ENCODE measurements at places on chromosomes 5 and 9. TPM values are rescaled to one million over a fixed set of nuclear protein-coding genes. Genes with fewer than 3 reads are reported as not detected.

DNA sequence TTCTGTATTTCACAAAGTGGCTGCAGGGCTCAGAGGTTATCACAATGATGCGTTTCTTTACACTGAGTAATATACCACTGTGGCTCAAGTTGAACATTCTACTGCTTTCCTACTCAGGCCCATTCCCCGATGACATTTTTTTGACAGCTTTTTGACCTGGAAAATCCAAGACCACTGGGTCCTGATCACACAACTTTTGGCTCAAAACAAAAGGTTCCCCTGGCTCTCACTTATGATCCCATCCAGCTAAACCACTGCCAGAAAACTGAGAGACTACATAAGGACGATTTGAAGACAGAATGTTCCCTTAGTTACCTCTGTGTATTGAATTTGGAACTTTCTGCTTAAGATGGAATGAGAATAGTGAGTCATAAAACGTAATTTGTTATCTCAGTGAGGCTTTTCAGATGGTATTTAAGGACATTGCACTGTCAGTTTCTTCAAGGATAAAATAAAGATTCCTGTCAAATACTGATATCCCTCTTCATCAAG lies 78.0 kb upstream of the FBXL7 start:
- no peak for DNase-seq

DNA sequence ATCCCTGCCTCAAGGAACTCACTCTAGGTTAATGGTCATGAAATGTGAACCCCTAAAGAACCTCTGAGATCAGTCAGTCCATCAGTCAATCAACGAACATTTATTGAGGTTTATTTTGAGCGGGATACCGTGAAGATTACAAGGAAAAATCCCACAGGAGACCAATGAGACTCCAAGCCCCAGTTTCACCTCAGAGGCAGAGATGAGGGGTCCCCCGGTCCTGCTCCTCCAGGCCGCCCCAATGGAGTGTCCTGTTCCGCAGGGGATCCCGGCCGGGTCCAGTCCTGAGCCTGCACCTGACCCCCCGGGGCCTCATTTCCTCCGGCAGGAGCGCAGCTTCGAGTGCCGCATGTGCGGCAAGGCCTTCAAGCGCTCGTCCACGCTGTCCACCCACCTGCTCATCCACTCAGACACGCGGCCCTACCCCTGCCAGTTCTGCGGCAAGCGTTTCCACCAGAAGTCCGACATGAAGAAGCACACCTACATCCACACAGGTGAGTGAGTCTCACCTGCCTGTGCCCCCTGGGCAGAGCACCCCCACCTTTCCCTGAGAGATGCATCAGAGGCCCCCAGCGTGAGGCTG lies 11.0 kb downstream of the GFI1B start:
- DNase-seq: no peak

DNA sequence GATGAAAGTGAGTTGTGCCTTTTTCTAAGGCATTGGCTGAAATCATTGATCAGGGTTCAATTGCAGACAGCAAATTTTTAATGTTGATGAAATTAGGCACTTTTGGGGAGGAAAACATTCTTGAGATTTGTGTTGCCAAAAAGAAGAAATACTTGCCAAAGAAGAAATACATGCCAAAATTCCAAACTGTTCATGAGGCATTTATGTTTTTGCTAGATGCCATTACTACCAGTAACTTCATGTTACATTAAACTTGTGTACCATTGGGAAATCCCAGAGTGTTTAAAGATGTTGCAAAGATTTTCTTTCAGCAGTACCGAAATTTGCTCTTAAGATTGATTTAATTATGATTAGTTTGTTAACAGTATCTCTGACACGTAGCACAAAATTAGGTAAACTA lies 7.0 kb downstream of the XRCC4 start:
- no peak for DNase-seq

DNA sequence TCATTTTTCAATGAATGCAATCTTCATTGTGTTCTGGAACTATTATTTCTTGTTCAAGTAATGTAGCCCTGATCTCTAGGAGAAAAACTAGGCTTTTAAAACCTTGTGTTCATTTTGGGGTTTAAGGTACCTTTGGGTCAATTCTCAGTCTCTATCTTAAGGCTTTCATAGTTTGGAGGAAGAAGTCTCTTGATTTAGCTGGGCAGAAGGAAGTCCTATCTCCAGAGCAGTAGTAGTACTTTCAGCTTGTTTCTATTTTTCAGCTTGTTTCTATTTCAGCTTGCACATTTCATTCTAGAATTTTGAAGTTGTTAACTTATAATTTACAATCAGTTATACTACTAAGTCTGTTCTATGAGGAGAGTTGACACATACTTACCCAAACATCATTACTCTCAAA lies 15.2 kb downstream of the CSNK1G3 start:
- DNase-seq: no peak

DNA sequence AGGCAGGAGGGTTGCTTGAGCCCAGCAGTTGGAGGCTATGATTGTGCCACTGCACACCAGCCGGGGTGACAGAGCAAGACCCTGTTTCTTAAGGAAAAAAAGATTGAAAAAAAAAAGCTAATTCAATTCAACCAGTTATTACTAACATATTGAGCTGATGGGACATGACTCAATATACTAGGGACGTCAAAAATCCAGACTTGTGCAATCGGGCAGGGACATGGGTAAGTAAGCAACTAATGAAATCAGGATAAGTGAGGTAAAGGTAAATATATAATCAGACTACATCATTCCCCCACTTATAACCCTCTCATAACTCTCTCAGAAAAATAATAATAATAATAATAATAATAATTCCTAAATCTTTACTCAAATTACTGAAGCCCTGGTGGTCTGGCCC lies 975 bp upstream of the HAVCR1 start:
- DNase-seq: no peak

- DNase-seq: no peak
These were observed 288.0 kb upstream of the ANKRD55 start for GRCh38 chr5:56520986-56521730.

DNA sequence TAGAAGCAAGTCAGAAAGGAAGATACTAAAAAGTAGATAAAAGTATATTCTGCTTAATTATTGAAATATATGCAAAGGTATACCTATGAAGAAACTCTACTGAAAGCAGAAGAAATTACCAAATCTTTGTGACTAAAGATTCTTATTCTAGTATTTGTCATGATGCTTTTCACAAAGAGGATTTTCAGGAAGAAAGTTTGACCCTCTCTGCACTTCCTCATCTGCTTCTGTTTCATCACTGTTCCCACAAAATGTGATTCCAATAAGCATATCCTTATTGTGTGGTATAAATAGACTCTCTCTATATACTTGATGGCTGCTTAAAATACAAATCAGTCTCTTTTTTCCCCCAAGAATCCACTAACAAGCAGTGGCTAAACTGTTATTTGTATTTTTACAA lies 2139.6 kb upstream of the ACO1 start:
- DNase-seq: no peak

DNA sequence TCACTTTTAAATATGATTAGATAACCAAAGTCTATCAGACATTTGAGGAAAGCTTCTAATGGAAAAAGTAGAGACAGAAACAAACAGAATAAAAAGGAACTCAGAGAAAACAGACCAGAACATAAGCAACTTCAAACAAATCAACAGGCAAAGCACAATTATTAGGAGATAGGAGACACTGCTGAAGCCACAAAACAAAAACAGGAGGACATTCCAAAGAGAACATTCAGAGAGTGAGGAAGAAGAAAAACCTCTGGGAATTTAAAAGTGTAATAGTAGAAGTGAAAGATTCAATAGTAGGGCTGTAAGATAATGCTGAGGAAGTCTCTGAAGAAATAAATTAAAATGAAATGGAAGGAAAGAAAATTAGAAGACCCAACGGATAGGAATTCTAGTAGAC lies 83.2 kb upstream of the TBCA start:
- no peak for DNase-seq

GRCh38 chr5:136023958-136024541 lies 4.7 kb upstream of the TGFBI start:
- DNase-seq: no peak

- no peak for DNase-seq
These were observed 79.4 kb downstream of the AMBP start for GRCh38 chr9:113998525-113999255.

DNA sequence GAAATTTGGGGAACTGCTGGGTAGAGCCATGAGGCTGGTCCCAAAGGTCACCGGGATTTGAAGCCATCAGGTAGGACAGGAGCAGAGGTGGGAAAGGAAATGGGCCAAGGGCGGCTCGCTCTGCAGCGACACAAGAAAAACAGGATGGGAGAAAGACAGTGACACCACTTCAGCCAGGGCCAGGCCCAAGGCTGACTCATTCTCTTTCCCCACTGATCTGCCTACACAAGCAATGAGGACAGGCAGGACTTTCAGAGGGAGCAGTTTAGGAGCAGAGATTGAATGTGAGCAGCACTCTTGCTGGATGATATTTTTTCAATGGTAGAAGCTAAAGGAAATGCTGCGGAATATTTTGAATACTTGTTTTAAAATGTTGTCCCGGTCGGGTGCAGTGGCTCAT lies 3.5 kb downstream of the RUFY1 start:
- no peak for DNase-seq

DNA sequence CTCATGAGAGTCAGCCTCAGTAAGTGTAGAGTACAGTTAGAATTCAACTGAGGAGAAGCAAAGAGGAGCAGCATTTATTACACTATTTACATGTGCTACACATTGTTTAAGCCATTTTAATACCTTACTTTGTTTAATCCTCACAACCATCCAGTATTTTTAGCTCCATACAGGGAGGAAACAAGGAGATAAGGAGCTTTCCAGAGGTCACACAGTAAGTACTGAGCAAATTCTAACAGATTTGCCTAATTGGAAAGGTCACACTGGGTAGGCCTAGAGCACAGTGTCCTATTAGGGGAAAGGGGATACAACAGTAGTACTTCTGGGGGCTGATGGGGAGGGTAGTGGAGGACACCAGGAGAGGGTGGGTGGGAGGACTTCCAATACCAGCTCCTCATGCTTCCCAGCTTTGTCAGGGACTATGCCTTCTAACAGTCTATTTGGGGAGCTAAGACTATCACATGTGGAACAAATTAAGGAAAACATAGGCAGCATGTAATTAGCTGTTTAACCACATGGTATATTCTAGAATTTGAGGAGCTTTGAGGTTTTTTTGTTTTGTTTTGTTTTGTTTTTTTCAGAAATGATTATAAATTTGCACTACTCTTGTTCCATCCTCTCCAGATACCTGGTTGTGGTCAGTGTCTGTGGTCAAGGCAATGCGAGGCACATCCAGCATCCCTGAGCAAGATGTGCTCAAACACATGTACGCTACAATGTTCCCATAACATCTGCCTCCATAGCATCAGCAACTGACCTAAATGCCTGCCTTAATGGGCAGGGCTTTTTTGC lies 96.0 kb upstream of the SLC12A2 start:
- DNase-seq: no peak

GRCh38 chr5:1891391-1891790 lies 8.7 kb upstream of the IRX4 start:
- DNase-seq: no peak

DNA sequence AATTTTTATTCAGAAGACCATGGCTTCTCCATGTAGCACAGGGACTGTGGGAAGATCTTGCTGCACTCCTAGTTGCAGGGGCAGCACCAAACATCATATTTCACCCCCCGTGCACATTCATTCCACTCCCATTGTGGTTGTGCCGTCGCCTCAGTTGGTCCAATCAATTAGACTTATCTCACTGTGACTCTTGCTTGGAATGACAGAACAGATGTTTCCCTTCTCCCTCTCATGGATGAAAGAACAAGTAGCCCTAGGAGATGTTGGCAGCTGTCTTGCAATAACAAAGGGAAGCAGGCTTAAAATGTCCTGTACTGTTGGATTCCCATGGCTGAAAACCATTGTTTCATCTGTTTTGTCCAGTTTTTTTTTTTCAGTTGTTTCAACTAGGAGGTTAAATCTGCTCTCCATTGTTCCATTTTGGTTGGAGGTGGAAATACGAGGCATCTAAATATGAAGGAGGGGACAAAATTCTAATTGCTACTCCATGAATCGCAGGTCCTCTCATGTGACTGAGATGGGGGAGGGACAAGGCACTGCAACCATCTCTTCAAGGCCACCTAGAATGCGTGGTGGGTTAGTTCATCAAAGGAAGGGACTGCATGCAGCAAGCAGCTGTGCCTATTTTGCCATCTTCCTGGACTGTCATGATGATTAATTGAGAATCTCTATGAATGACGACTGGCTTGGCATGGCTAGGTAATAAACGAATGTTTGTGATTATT lies 214.4 kb downstream of the NSG2 start:
- DNase-seq: no peak

- no peak for DNase-seq
These were observed 63.1 kb downstream of the GRAMD2B start for GRCh38 chr5:126486332-126486731.

GRCh38 chr9:125258832-125259534 lies 2.6 kb upstream of the GAPVD1 start:
- no peak for DNase-seq

GRCh38 chr5:7348168-7348854 lies 47.6 kb upstream of the ADCY2 start:
- no peak for DNase-seq

F2RL1 gene
- total RNA-seq: 15.8 TPM

LECT2 gene
- total RNA-seq: not detected

OLFM1 gene
- 0.64 TPM for total RNA-seq

PFN3 gene
- total RNA-seq: 2.0 TPM

GTF2H2C gene
- 10.0 TPM for total RNA-seq

RAB3C gene
- not detected for total RNA-seq

COL23A1 gene
- not detected for total RNA-seq

CARTPT gene
- total RNA-seq: not detected

INSL6 gene
- total RNA-seq: not detected

CNTLN gene
- 0.80 TPM for total RNA-seq

OTP gene
- total RNA-seq: not detected

SAPCD2 gene
- 14.7 TPM for total RNA-seq

All from esophagus squamous epithelium (tissue), 5 donors.